ENCODE measurements at places on chromosomes 3 and 15.

DNA sequence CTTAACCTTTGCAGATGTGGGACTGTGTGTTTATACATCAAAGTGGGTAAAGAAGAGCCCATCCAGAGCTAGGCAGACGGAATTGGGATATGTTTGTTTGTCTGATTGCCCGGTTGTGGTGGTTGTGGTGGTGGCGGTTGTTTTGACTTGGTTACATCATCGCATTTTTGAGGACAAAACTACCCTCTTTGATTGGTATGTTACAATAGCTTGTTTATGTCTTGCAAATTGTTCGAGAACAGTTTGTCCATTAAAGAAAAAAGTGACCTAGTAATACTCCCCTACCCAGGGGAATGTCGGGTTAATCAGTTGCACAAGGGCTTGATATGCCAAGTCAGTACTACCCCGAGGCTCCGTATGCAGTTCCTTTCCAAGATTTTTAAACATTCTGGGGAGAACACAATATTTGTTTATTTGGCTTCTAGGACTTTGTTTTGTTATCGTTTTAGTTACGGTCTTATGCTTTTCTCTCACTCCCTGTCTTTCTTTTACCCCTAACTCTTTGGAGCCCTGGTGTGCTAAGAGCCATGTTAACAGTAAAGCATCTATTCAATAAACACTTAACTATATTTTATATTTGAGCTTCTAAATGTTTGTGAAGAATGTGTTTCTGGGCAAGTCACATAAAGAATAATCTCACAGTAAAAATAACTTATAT is 315.4 kb downstream of the LPP start:
- DNase-seq = no peak

DNA sequence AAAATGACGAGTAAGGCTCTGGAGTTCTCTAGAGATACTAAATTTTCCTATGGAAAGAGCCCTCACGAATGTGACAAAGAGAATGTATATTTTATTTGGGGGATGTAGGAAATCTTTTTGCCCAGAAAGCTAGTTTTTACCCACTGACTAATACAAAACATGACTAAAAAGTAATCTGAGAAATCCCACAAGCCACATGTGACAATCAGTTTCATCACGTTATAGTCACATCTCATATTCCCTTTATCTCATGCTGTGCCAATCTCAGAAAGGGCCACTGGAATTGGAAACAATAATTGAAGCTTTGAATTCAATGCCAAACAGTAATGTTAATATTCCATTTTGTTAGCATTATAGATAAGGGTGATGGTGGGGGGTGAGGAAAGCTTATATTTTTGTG is 509.0 kb upstream of the GOLIM4 start:
- no peak for DNase-seq

GRCh38 chr15:50229336-50229735 is 36.2 kb downstream of the HDC start:
- DNase-seq = no peak

GRCh38 chr3:21484828-21485144 is 266.2 kb downstream of the ZNF385D start:
- DNase-seq = no peak

- DNase-seq = peak; percentile 15
These were observed 498.5 kb upstream of the GBE1 start for GRCh38 chr3:82259994-82260393.
